ENCODE measurements at places on chromosomes 11 and 22. TPM values are rescaled to one million over a fixed set of nuclear protein-coding genes. Genes with fewer than 3 reads are reported as not detected.

The PATE1 gene
- polyA plus RNA-seq = not detected

GRCh38 chr11:67053896-67054329, 2.7 kb upstream of the RHOD start:
- peak; percentile 39 for DNase-seq

The OAF gene
- polyA plus RNA-seq = 34.8 TPM

DNA sequence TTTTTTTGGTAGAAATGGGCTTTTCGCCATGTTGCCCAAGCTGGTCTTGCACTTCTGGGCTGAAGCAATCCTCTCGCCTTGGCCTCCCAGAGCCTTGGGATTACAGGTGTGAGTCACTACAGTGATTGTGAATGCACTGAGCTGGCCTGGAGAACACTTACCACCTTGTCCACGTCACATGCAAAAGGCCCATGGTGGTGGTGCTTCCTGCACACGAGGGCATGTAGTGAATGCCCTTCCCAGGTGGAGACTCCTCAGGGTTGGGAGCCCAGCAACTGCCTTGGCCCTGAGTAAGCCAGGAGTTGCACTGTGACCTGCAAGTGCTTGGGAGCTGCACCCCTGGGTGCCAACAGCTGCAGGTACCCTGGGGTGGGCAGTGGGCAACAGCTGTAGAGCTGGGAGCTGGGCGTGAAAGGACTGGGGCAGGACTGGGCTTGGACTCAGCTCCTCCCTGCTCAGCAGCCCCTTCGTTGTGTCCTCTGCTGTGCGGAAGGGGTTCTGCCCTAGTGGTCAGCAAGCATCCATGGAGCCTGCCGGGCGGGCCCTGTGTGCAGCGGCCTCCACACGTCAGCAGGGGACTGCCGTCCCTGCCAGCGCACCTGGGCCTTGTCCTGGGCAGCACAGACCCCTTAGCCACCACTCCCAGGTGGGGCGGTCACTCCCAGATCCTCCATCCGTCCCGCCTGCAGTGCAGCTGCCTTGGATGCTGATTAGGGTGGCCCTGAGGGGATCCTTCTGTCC, 9.3 kb upstream of the ADORA2A start:
- no peak for DNase-seq

- no peak for DNase-seq
These were observed 40.8 kb upstream of the ACCSL start for GRCh38 chr11:44006917-44007361.

The NXPE2 gene
- polyA plus RNA-seq = 0.22 TPM

The MOGAT2 gene
- not detected for polyA plus RNA-seq

DNA sequence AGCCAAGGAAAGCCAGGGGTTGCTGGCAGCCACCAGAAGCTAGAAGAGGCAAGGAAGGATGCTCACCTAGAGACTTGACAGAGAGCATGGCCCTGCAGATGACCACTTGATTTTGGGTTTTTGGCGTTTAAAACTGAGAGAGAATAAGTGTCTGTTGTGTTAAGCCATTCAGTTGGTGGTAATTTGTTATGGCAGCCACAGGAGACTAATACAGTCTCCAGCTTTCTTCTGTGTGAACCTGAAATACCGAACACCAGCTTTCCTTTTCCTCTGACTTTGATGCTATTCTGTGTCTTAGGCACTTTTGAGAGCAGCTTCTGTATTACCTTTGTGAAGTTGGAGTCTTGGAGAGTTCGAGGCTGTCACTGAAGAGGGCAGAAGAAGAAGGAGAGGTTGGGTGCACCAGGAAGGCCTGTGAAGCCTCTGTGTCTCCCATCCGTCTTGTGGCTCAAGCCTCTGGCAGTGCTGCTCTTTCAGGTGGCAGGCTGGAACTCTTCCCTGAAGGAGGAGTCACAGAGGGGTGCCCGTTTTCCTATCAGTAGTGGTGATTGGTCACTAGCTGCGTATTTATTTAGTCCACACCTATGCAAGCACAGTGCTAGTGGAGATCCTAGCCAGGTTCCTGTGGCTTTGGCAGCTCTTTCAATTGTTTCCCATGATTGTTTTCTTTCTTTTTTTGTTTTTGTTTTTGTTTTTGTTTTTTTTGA, 2.5 kb downstream of the TBC1D22A start:
- no peak for DNase-seq

The KCNK7 gene
- 0.27 TPM for polyA plus RNA-seq

GRCh38 chr22:41818596-41818995, 14.3 kb upstream of the SREBF2 start:
- no peak for DNase-seq

The KCNQ1 gene
- polyA plus RNA-seq = 2.3 TPM

The MAJIN gene
- not detected for polyA plus RNA-seq

DNA sequence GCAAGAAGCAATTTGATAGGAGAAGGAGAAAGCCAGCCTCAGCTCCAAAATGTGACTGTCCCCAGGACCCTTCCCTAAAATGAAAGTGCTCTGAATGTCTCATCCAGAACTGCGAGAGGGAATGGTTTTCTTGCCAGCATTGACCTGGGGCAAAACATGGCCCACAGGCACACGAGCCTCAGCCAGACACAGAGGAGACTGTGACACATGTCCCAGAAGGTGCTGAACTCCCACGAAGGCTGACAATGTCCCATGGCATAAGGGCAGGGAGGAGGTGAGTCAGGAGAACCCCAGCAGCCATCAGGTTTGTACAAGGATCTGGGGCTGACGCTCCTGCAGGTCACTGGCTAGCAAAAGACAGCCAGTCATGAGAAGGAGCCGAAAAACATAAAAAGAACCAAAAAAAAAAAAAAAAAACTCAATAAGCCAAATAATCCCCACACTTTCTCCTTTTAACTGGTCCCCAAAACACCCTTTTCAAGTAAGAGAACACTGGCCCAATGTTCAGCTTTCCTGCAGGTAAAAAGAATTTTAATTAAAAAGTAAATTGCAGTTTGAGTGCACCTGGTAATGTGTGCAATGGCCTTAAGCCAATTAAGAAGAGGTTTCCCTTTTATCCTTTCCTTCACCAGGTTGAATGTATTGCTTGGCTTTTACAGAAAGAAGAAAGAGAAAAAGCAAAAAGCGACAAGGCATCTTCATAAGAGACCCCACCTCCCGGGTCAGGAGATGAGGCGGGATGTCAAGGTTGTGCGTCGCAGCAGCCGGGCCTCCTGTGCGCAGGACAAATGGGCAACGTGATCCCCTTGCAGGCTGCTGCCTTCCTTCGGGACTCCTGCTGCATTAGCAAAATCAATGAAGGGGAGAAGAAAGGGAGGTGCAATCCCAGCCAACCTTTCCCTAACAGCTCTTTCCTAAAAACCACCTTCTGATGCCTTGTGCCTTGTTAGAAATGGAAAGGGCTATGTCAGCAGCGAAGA, 43.6 kb downstream of the GALNT18 start:
- DNase-seq = no peak

The PRAME gene
- not detected for polyA plus RNA-seq

The GAL gene
- 0.48 TPM for polyA plus RNA-seq

The MAPK8IP1 gene
- 49.6 TPM for polyA plus RNA-seq

DNA sequence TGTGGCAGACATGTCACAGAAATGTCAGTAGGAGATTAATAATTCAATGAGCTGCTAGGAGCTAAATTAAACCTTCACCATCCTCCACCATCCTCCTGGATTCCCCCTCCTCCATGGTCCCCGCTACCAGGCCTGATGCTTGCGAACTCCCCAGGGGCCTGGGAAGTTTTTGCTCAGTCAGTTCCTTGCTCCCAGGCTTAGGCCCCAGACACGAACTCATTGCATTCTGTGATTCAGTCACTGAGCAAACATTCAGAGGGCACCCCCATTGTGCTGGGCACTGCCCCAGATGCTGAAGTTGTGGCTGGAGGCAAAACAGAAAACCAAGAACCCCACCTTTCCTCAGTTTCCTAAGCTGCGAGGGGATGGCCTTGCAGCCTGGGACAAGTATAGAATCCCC, 14.3 kb downstream of the NPTXR start:
- no peak for DNase-seq

DNA sequence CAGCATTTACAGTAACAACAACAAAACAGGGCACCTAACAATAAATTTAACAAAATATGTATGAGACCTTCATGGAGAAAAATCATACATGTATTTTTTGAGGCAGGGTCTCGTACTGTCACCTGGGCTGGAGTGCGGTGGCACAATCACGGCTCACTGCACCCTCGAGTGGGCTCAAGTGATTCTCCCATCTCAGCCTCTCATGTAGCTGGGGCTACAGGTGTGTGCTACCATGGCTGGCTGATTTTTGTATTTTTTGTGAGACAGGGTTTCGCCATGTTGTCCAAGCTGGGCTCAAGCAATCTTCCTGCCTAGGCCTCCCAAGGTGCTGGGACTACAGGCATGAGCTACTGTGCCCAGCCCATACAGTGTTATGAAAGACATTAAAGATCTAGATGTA, 278.1 kb downstream of the SWAP70 start:
- DNase-seq = no peak

The STT3A gene
- polyA plus RNA-seq = 145 TPM

GRCh38 chr11:95101935-95102334, 12.3 kb downstream of the ENDOD1 start:
- no peak for DNase-seq

GRCh38 chr11:5624489-5625279, at the start of gene TRIM34:
TRIM34 (plus strand) TSS chr11:5625001; CDS start chr11:5632332, 7,331 bp downstream.
- DNase-seq = peak; percentile 80

The SCGB1C1 gene
- polyA plus RNA-seq = not detected

- no peak for DNase-seq
These were observed 44.8 kb downstream of the FDX1 start for GRCh38 chr11:110474578-110474977.

- DNase-seq = no peak
These were observed 299.1 kb upstream of the MTNR1B start for GRCh38 chr11:92670308-92670890.

- DNase-seq = no peak
These were observed 1066.1 kb downstream of the BRD1 start for GRCh38 chr22:48761546-48761945.

The C11orf42 gene
- 0.19 TPM for polyA plus RNA-seq

The RBMXL2 gene
- polyA plus RNA-seq = not detected

- DNase-seq = no peak
These were observed 128.6 kb upstream of the DDI1 start for GRCh38 chr11:103907548-103908455.

DNA sequence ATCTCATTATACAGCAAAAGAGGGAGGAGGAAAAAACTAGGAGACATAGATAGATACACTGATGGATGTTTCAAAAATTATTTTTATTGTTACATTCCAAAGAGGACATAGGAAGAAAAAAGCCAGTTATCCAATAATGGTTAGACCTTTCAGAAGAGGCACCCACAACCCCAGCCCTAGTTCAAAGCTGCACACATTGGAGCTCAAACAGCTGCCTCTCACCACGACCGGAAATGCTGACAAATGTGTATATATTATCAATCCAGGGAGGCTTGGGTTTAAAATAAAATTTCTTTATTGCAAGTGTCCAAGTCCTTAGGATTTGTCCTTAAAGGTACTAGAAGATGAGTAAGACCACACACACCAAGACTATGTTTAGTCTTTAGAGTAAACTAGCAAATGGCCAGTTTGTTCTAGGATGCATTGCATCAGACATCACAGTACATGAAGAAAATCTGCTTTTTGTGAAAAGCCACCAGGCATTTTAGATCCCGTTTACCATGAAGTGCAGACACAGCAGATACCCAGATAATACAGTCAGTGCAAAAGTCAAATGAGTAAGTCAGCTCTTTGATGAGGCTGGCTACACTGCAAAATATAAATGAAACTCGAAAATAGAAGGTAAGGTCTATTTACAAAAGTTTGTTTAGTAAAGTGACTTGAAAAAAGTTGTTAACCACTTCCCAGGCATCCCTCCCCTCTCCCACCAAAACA, 4.6 kb upstream of the ASCL3 start:
- no peak for DNase-seq

DNA sequence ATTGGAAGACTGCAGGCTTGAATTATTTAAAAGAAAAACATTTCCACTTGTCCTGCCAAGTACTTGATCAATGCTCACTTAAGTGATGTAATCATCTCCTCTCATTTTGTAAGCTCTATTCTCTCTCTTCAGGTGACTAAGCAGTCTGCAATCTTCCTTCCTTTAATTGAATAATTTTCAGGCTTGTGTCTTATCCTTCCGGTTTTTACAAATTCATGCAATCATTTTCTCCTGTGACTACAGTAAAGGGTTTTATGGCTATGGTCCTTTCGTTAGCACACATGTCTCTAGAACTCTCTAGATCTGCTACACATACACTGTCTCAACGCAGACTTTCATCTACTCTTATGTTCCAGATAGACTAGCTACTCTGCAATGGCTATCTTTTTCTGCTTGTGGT, 12.6 kb upstream of the UPB1 start:
- DNase-seq = peak; percentile 71

The TRIM51 gene
- polyA plus RNA-seq = not detected

The IL17RA gene
- 4.0 TPM for polyA plus RNA-seq

DNA sequence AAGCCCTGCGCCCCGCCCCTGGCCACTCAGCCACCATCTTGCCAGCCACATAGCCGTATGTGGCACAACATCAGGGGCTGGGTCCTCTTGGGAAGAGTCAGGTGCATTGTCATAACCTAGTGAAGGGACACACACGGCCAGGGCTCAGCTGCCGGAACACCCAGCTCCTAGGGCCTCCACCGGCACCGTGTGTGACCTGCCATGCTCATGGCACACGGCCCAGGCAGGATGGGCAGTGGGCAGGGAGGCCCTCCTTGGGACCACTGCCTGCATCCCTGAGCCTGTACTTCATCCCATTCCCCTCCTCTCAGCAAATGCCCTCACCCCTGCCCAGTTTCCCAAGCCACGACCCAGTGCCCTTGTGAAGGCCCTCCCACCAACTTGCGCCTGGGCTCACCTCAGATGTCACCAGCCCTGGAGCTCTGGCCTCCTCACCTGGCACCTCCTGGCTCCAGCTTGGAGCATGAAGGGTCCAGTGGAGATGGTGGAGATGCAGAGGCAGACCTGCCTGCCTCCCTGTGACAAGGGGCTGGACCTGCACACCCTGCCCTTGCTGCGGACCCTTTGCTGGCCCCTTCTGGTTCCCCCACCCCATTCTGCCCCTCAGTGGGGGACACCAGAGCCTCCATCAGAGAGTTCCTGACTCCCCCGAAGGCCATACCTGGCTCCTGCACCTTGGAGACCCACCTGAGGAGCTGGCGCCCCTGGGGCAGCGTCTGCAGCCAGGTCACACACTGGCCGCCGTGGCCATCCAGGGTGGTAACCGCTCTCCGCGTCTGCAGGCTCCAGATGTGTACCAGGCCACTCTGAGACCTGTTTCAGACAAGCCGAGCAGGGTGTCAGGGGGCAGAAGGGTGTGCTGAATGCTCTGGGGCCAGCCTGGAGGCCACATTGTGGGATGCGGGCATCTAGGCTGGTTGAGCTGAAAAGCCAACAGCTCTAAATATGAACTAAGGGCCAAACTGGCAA, 34.5 kb downstream of the GNB1L start:
- no peak for DNase-seq

The MCAM gene
- polyA plus RNA-seq = 210 TPM

The FGF3 gene
- not detected for polyA plus RNA-seq

The CTTN gene
- 97.5 TPM for polyA plus RNA-seq

GRCh38 chr11:1924181-1924580, 4.7 kb downstream of the TNNT3 start:
- no peak for DNase-seq

DNA sequence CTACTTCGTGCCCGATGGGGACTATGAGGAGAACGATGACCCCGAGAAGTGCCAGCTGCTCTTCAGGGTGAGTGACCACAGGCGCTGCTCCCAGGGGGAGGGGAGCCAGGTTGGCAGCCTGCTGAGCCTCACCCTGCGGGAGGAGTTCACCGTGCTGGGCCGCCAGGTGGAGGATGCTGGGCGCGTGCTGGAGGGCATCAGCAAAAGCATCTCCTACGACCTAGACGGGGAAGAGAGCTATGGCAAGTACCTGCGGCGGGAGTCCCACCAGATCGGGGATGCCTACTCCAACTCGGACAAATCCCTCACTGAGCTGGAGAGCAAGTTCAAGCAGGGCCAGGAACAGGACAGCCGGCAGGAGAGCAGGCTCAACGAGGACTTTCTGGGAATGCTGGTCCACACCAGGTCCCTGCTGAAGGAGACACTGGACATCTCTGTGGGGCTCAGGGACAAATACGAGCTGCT, 751 bp downstream of the FIBIN start:
- DNase-seq = no peak
